ENCODE measurements at places on chromosomes 5 and 9.

- DNase-seq = no peak
These were observed 66.6 kb downstream of the DEPDC1B start for GRCh38 chr5:60633341-60633740.

- no peak for DNase-seq
These were observed 28.7 kb upstream of the PDE8B start for GRCh38 chr5:77181596-77182304.

DNA sequence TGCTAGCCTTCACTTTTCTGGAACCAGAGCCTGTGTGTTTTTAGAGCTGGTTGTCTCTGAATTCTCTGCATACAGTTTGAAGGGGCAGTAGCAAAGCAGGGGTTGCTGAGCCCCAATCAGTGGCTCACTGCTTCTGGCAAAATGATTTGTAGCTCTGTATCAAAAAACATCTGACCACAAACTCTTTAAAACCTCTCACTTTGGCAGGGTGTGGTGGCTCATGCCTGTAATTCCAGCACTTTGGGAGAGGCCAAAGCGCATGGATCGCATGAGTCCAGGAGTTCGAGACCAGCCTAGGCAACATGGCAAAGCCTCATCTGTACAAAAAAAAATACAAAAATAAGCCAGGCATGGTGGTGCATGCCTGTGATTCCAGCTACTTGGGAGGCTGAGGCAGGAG, 28.3 kb upstream of the APC start:
- no peak for DNase-seq

GRCh38 chr5:62960781-62961180, 382.2 kb downstream of the LRRC70 start:
- DNase-seq = no peak

- no peak for DNase-seq
These were observed 136.6 kb downstream of the PIK3R1 start for GRCh38 chr5:68352166-68352565.

DNA sequence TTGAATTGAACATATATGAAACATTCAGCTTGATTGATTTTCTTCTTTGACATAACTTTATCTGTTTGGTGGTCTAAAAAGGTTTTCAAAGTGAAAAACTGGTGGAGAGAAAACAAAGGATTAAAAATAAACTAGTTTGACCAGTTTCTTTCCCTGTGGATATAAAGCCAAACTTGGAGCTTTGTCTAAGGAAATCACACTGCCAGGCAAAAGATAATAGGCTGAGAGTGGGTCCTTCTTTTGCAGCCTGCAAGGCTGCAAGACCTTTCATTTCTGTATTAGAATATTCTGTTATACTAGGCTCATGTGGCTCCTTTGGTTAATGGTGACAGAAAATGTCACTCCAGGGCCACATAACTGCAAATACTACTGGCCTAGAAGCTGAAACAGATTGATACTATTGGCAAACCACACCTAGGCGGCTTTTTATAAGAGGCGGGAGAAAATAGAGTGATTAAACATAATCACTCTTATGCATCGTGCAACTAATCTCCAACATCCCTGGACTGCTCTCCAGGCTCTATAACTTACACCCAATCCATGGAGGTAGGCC, 129.1 kb upstream of the ZNF462 start:
- no peak for DNase-seq

GRCh38 chr9:110977259-110977709, 61.0 kb downstream of the LPAR1 start:
- no peak for DNase-seq

DNA sequence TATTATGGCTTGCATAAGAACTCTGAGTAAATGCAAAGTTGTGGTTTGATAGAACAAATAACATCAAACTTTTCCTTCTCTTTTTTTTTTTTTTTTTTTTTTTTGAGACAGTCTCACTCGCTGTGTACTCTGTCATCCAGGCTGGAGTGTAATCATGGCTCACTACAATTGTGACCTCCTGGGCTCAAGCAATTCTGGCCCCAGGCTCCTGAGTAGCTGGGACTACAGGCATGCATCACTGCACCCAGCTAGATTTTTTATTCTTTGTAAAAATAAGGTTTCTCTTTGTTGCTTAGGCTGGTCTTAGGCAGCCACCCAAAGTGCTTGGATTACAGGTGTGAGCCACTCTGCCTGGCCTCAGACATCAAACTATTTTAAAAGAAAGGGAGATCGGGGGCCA, 19.0 kb upstream of the PTGER4 start:
- no peak for DNase-seq

DNA sequence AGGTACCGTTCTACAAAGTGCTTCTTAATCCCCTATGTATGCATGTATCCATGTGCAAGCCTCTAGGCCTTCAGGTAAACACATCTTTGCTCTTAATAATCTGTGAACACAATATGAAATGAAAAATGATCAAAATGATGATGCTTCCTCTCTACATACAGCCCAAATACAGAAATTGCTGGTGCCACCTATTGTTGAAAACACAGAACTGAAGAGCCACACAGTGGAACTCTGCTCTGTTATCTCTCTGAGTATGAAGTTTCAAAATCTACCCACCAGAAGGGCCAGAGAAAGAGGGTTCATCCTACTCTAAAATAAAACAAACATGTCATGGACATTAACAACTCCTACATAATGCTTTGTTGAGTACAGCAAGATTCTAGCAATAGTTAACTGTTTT, 71.3 kb downstream of the GLIS3 start:
- no peak for DNase-seq

- no peak for DNase-seq
These were observed 215.0 kb downstream of the PARP8 start for GRCh38 chr5:50881407-50881806.

- DNase-seq = no peak
These were observed 243.6 kb downstream of the PBX3 start for GRCh38 chr9:125990793-125991220.

DNA sequence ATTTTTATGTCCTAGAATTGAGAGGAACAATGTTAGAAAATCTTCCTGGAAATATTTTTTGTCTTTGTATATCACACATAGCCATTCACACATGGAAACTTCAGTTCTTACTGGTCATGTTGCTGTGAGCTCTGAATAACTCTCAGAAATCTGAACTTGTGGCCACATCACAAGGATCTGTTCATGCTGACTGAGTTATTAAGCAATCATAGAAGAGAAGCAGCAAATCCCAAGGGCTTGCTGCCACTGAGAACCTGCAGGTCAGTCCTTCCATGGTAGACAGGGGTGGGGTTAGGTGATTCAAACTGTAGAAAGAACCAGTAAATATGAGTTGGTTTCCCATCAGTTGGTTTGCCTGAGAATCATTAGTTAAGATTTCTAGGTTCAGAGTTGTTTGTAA, 27.6 kb downstream of the SGCD start:
- DNase-seq = no peak

- no peak for DNase-seq
These were observed 215.2 kb upstream of the ELAVL2 start for GRCh38 chr9:24041160-24041690.

- no peak for DNase-seq
These were observed 62.9 kb upstream of the ZNF622 start for GRCh38 chr5:16528382-16529110.

- no peak for DNase-seq
These were observed 13.3 kb upstream of the COL5A1 start for GRCh38 chr9:134628354-134628736.

- no peak for DNase-seq
These were observed 132.5 kb downstream of the HSD17B3 start for GRCh38 chr9:96169484-96169883.

DNA sequence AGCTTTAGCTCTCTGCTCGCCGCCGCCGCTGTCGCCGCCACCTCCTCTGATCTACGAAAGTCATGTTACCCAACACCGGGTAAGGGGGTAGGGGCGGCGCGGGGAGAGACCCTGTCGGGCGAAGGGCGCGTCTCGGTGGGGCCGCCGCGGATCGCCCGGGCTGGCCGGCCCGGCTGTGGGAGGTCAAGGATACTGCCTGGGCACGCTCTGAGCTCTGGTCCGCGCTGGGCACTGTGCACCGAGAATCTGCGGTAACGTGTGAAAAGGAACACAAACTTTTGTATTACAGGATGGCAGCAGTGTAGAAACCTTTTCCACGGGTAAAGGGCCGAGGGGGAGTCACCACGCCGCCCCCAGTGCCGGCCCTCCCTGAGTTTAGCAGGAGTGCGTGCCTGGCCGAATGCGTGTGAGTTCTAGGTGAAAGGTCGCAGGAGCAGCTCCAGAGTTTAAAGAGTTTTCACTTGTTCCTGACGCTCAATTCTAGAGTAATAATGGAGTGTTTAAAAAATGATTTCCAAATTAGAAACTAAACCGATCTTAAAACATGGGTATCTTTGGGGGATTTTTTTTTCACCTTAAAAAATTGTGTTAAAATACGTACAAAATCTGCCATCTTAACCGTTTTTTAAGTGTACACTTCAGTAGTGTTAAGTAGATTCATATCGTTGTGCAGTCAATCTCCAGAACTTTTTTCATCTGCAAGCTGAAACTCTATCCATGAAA, at the start of gene HSDL2:
TSS of gene HSDL2 (plus strand) at position 7 of the 723 bp plus-strand sequence. CDS start at position 63, 56 bp downstream.
- DNase-seq = peak; percentile 25

- no peak for DNase-seq
These were observed 16.9 kb upstream of the ZNF366 start for GRCh38 chr5:72523960-72524582.

GRCh38 chr9:135297456-135298075, 182.0 kb upstream of the PPP1R26 start:
- DNase-seq = no peak

- no peak for DNase-seq
These were observed 2.2 kb downstream of the FBXW5 start for GRCh38 chr9:136942112-136942880.

GRCh38 chr5:61055434-61056006, 106.7 kb downstream of the SMIM15 start:
- no peak for DNase-seq

DNA sequence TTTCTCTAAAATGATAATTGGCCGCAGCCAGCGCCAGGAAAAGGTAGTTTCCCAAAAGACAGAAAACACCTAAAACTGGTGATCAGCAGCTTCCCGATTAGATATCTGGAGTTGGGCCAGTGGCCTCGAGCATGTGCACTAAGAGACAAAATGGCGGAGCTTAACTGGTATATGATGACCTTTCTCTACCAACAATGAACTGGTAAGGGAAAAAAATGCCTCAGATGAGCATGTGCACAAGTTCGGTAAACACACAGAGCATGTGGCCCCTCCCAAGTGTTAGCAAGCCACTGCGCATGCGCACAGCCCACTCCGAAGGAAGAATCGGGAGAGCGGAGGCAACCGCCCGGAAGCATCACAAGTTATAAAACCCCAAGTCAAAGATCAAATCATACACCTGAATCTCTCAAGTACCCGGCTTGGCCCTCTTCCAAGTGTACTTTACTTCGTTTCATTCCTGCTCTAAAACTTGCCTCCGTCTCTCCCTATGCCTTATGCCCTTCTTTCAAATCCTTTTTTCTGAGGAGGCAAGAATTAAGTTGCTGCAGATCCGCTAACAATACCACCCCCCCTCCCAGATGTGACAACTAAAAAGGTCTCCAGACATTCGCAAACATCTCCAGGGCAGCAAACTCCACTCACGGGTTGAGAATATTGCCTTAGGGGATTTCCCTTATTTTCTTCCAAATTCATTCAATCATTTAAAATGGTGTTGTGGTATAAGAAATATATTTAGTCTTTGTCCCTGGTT, 15.0 kb upstream of the PTBP3 start:
- peak; percentile 67 for DNase-seq

DNA sequence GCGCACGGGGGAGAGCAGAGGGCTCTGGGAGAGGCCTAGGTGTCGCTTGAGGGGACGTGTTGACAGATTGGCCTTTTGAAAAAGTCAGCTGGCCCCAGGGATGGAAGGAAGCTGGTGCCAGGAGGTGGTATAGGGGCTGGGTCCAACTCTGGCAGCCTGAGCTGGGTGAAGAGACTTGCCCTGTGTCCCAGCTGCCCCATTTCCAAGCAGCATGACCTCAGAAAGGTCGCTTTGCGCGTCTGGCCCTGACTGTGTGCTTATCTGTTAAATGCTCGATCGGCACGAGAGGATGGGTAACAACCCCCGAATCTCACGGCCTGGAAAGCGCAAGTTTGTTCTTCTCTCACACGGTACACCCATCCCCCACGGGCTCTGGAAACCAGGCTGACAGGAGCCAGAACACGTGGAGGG, 31.2 kb upstream of the LAMC3 start:
- DNase-seq = no peak
